Hematopoietic multipotent progenitor cell treated with erythropoietin and hydrocortisone succinate and interleukin-3 and kit ligand, for 8 days (in vitro differentiated cells): ENCODE measurements at places on chromosomes 3 and 15.

DNA sequence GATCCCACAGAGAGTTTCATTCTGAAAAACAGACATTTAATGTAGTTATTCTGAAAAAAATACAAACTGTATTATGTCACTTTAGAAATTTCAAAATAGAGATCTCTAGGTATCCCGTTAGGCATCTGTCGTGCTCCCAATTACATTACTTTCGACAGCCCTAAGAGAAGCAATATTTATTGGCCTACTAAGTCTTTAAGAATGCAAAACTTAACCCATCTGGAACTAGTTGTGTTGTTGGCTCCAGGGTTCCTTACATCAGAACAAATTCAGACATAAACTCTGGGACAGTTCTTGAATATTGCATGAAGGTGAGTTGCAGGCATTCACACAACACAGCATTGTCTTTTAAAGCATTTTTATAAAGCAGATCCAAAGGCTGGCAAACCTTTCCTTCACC, 498.4 kb downstream of the FHIT start:
- DNase-seq, result no peak

DNA sequence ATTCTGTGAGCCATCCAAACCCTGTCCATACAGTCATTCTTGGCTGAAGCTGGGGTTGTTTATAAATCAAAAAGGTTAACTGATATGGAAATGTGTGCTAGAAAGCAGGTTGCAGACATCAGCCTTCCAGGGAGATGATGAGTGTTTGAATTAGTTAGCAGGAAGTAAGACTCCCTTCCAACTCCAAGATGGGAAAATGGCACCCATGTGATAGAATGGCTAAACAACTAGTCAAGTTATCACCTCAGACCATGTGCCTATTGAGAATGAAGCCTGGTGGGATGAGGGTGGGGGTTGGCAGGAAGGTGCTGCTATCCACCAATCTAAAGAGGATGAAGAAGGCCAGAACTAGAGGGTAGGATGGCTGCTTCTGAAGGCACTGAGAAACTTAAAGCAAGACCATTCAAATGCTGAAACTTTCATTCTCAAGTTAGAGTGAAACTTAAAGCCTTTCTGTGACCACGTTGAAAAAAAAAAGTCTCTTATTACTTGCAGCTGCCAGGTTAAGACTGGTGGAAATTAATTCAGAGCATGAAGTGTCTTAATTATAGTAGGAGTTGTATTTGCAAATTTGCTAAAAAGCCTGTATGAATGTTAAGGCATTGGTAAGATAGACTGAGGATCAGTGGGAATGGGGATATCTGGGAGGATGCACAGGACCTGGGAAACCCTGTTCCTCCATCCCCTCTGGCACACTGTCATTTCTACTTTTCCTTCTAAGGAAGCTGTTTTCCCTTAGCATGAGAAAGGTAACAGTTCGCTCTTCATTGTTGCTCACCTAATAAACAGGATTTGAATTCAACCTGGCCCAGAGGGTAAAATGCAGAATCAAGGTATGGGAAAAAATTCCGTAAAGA, 36.8 kb downstream of the CCR3 start:
- DNase-seq, result no peak

- peak; percentile 1 for DNase-seq
These were observed 191.3 kb downstream of the SHOX2 start for GRCh38 chr3:157914882-157915281.

DNA sequence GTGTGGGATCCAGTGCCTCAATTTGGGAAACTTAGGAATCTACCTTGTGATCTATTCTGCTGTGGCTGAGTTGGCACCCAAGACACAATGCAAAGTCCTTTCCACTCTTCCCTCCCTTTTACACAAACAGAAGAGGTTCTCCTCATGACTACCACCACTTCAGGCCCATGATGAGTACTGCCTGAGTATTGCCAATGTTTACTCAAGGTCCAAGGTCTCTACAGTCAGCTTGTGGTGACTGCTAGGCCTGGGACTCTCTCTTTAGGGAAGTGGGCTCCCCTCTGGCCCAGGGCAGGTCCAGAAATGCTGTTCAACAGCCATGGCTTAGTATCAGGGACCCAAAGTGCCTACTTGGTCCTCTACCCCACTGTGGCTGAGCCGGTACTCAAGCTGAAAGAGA, 56.8 kb upstream of the PEX5L start:
- no peak for DNase-seq

DNA sequence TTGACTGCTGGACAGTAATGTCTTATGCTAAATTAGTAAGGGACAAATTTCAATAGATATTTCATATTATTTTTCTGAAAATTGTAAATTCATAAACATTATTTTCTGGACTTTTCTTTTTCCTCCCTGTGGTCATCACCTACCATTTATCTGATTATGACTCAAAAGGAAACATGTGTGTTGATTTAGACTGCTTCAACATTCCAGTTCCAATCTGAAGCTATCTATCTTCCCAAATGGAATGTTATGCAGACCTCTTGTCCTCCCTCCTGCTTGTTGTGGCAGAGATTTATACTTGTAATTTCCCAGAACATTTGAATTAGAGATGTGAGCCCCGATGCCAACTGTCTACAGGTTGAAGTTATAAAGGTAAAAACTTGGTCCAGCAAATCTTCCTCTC, 803.4 kb downstream of the TUSC7 start:
- DNase-seq, result no peak
